Breast epithelium (tissue), 4 donors: ENCODE measurements at places on chromosomes 1 and 21.

GRCh38 chr1:234934611-234935033, 194.0 kb downstream of the TOMM20 start:
- H3K4me3 ChIP-seq: no peak overlapping the region
- DNase-seq: no peak
- H3K4me1 ChIP-seq: no peaks in the 10 kb centered on the region
- H3K27ac ChIP-seq: no peak overlapping the region
- H3K27me3 ChIP-seq: no peaks in the 10 kb centered on the region

DNA sequence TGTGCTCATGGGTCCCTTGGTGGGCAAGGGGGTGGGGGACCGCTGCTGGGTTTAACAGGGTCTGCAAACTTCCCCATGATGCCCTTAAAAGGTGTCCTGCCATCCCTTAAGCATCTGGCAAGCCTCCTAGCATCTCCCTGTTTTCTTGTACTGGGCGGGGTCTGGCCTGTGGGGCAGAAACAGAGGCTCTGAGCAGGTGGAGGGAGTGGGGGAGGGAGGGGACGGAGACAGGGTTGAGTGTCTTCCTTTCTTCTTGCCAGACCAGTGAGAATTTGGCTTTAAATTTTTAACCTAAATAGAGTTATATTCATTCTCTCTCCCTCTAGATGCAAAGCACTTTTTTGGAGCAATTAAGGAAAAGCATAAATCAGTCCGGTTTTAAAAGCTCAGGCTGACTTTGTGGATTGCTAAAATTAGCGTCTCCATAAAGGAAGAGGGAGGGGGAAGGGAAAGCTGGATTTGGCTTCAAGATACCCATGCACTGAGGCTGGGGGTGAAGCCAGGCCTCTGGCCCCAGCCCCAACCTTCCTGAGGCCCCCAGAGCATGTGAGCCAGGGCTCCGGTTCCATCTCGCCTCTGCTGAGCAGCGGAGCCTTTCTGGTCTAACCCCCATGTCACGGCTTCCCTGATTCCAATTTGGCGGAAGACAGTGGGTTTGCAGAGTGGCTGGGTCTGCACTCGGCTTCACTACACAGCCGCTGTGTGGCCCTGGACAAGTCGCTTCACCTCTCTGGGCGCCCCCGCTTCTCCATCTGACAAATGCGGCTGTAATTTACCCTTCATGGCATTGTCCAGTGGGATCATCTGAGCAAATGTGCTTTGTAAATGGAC, 25.3 kb downstream of the IGSF21 start:
- DNase-seq: no peak
- H3K27me3 ChIP-seq: peaks cover 8% of the 10 kb centered on the region
- H3K4me1 ChIP-seq: no peaks in the 10 kb centered on the region

GRCh38 chr1:33438364-33439160, 7.7 kb upstream of the PHC2 start:
- no peaks in the 10 kb centered on the region for H3K4me1 ChIP-seq
- no peaks in the 10 kb centered on the region for H3K36me3 ChIP-seq
- DNase-seq: no peak
- H3K27me3 ChIP-seq: no peaks in the 10 kb centered on the region

GRCh38 chr1:224387302-224387912, 30.7 kb downstream of the CNIH4 start:
- H3K4me1 ChIP-seq: peaks cover 4% of the 10 kb centered on the region
- H3K27me3 ChIP-seq: no peaks in the 10 kb centered on the region
- H3K4me3 ChIP-seq: no peak overlapping the region
- no peak overlapping the region for H3K27ac ChIP-seq
- no peak for DNase-seq
- H3K36me3 ChIP-seq: no peaks in the 10 kb centered on the region

DNA sequence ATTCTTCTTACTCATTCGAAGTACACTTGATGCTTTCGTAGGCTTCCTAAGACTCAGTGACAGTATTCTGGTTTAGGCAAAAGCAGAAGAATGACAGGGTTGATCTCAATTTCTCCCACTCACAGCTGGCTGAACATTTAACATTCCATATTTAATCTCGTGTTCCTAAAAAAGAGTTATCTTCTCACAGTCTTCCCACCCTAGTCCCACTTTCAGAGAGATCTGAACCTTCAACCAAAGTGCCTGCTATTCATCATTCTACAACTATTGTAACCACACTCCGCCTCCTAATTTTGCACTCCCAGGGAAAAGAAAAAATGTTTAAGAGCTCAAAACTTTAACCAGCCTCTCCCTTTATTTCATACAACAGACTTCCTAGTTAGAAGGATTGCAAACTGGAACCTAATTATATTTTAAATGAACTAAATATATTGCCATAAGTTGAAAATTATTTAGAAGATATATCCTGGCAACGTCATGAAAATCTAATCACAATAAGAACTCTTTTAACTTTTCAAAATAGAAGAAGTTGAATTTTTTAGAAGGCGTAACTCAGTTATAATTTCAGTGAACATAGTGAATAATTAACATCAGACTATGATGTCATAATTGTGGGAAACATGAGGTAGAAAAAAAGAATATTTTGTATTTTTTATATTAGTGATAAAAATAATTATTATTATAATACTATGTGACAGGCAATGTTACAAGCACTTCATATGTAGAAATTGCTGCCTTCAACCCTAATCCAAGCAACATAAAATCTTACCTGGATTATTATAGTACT, 540.9 kb upstream of the ADGRL2 start:
- no peaks in the 10 kb centered on the region for H3K27me3 ChIP-seq
- DNase-seq: no peak
- no peak overlapping the region for H3K4me3 ChIP-seq
- no peaks in the 10 kb centered on the region for H3K36me3 ChIP-seq
- no peak overlapping the region for H3K27ac ChIP-seq
- H3K4me1 ChIP-seq: no peaks in the 10 kb centered on the region

DNA sequence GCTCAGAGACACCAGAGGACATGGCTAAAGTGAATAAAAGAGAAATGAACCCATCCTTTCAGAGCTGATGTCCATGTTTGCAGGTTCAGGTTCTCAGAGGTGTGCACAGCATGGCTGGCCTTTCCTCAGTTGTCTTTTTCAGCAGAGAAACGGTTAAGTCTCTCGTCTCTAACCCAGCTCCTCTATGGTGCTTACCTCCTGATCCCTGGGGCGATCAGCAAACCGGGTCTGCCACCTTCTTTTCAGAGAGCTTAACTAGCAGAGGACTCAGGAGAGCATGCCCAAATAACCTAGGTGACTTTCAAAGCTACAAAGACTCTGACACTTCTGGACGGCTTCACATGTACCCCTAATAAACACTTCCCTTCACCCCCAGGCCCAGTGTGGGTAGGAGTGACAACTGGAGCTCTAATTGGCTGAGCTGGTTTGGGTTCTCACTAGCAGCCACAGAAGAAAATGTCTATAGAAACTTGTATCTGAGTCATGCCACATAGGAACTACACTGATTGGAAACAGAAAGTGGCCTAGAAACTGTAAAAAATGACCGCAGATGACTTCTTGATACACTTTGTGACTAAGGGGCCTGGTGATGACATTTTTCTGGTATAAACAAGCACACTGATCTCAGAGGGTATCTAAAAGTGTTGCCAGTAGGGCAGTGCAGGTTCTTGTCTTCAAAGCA, at the start of gene AIM2:
Gene AIM2 (minus strand): TSS at position 329 of the 682 bp plus-strand sequence. CDS start 3,267 bp downstream, outside the sequence.
- H3K27ac ChIP-seq: peak within 1 kb of the TSS; percentile 15
- H3K27me3 ChIP-seq: no peaks in the 10 kb centered on the region
- H3K4me3 ChIP-seq: no peak within 1 kb of the TSS
- H3K36me3 ChIP-seq: no peaks in the 10 kb centered on the region

DNA sequence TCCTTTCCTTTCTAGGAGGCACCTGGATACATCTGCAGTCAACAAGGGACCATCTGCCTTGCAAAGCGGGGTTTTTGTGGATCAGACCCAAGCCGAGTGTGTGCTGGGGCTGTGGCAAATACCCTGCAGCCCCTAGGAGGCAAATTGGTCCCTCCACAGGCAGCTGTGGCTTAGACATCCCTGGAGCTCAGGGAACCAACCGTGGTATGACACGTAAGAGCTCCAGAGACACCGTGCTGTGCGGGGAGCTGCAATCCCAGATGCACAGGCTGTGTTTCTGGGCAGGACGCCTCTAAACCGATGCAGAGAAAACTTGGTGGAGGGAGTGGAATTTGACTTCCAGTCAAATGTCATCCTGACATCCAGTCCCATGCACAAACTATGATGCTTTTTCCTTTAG, 141.5 kb downstream of the KAZN start:
- no peaks in the 10 kb centered on the region for H3K4me1 ChIP-seq
- H3K27me3 ChIP-seq: no peaks in the 10 kb centered on the region
- no peak overlapping the region for H3K4me3 ChIP-seq
- H3K36me3 ChIP-seq: no peaks in the 10 kb centered on the region

DNA sequence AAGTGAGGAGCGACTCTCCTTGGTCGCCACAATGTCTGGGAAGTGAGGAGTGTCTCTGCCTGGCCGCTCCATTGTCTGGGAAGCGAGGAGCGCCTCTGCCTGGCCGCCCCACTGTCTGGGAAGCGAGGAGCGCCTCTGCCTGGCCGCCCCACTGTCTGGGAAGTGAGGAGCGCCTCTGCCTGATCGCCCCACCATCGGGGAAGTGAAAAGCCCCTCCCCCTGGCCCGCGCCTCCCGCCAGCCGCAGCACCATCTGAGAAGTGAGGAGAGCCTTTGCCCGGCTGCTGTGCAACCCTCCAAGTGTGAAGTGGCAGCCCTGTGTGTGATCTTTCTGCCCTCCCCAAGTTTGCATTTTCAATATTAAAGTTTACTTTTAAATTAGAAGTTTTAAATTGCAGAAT, 95.0 kb upstream of the PPP2R5A start:
- H3K27ac ChIP-seq: no peak overlapping the region
- DNase-seq: no peak
- H3K4me1 ChIP-seq: no peaks in the 10 kb centered on the region
- H3K36me3 ChIP-seq: no peaks in the 10 kb centered on the region
- no peak overlapping the region for H3K4me3 ChIP-seq

DNA sequence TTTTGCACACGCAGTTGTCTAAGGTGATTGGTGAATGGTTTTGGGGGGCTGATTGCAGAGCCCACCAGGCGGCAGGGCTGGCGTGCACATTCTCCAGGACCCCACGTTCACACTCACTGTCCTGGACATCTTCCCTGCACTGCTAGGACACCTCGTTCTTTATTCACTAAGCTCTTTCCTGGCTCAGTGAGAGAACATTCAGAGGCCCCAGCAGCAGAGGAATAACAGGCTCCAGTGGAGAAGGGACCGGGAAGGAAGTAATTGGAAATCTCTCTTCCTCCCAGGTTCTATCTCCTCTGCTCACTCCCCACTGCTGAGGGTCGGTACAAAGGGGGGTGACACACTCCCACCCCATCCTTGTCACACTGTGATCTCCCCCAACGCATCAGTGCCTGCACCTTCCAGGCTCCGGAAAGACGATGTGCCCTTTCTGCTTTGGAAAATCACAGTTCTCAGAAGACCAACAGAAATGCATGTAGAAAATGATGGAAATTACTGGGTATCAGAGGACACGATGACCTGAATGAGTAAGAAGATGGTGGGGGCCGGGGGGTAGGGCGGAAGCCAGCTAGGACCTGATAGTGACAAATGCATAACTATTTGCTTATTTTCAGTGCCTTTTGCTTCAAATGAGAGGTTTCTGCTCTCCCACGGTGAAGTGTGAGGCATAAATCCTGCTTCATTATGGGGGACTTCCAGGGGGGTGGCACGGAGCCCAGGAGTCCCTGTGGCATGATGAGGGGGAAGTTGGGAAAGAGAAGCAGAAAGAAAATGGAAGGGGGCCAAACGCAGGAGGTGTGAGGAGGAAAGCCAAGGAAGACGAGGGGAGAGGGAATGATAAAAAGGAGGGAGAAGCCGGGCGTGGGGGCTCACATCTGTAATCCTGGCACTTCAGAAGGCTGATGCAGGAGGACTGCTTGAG, 25.2 kb upstream of the KIF26B start:
- DNase-seq: no peak
- H3K4me1 ChIP-seq: no peaks in the 10 kb centered on the region
- no peaks in the 10 kb centered on the region for H3K36me3 ChIP-seq

DNA sequence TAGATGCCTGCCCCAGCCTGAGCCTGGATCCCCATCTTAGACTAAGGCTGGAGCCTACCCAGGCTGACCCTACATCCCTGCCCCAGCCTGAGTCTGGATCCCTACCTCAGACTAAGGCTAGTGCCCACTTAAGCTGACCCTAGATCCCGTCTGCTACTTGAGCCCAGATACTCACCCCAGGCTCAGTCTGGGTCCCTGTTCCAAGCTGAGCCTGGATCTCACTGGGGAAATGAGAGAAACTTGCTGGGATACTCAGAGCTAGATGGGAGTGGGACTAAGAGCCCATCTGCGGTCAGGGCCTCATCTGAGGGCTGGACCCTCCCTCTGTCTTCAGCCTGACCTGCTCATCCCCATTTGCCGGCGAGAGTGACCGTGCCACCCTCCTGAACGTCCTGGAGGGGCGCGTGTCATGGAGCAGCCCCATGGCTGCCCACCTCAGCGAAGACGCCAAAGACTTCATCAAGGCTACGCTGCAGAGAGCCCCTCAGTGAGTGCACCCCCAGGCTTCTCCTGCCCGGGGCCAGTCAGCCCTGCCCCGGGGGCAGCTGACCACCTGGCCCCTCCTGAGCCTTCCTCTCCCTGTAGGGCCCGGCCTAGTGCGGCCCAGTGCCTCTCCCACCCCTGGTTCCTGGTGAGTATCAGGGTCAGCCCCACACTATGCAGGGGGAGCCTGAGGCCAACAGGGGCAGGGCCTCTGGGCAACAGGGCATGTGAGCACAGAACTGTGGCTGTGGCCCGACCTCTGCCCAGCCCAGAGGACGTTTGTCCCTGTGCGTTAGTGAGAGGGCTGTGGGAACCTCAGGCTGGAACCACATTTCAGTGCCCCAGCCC, 36.8 kb downstream of the TRIM11 start:
- no peak for DNase-seq
- no peaks in the 10 kb centered on the region for H3K4me1 ChIP-seq
- H3K4me3 ChIP-seq: no peak overlapping the region
- no peaks in the 10 kb centered on the region for H3K36me3 ChIP-seq

- H3K27ac ChIP-seq: no peak overlapping the region
- no peak for DNase-seq
- H3K27me3 ChIP-seq: no peaks in the 10 kb centered on the region
Measured at GRCh38 chr1:222588135-222588534, 1.6 kb downstream of the TAF1A start.

DNA sequence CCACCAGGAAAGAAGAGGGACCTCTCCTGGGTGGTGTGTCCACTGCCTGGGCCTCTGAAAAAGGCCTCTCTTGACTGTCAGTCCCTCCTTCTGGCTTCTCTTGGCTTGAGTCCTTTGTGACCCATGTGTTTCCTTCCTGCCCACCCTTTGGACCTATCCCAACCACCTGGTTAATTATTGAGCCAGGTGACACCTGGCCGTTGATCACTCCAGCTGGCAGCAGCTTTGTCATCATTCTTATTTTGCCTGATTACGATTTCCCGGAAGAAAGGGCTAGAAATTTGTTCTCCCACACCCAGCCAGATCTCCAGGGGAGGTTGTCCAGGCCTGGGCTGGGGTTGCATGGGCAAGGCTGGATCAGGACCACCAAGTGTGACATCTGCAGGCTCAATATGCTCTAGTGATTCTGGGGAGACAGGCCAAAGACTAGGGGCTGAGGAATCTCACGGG, 24.8 kb downstream of the CSF1 start:
- no peak overlapping the region for H3K4me3 ChIP-seq
- H3K27me3 ChIP-seq: no peaks in the 10 kb centered on the region
- H3K4me1 ChIP-seq: peaks cover 23% of the 10 kb centered on the region
- no peaks in the 10 kb centered on the region for H3K36me3 ChIP-seq
- no peak for DNase-seq

GRCh38 chr1:4664606-4665005, 10.2 kb downstream of the AJAP1 start:
- H3K36me3 ChIP-seq: no peaks in the 10 kb centered on the region
- no peaks in the 10 kb centered on the region for H3K4me1 ChIP-seq
- no peak overlapping the region for H3K27ac ChIP-seq
- peaks cover 17% of the 10 kb centered on the region for H3K27me3 ChIP-seq
